ENCODE measurements at places on chromosomes 7 and 10. TPM values are rescaled to one million over a fixed set of nuclear protein-coding genes. Genes with fewer than 3 reads are reported as not detected.

- H3K27me3 ChIP-seq, result no peaks in the 10 kb centered on the region
- H3K36me3 ChIP-seq, result peaks cover 36% of the 10 kb centered on the region
- H3K27ac ChIP-seq, result peak overlapping the region; percentile 63
- H3K4me1 ChIP-seq, result peaks cover 51% of the 10 kb centered on the region
- H3K4me3 ChIP-seq, result peak overlapping the region; percentile 15
Measured at GRCh38 chr10:6151087-6151977, 51.4 kb upstream of the PFKFB3 start.

The OGDHL gene
- total RNA-seq, result 0.68 TPM

GRCh38 chr7:157710396-157710795, 373.6 kb downstream of the DNAJB6 start:
- H3K27me3 ChIP-seq, result peaks cover 8% of the 10 kb centered on the region
- no peak for DNase-seq
- no peak overlapping the region for H3K27ac ChIP-seq
- H3K4me1 ChIP-seq, result no peaks in the 10 kb centered on the region

DNA sequence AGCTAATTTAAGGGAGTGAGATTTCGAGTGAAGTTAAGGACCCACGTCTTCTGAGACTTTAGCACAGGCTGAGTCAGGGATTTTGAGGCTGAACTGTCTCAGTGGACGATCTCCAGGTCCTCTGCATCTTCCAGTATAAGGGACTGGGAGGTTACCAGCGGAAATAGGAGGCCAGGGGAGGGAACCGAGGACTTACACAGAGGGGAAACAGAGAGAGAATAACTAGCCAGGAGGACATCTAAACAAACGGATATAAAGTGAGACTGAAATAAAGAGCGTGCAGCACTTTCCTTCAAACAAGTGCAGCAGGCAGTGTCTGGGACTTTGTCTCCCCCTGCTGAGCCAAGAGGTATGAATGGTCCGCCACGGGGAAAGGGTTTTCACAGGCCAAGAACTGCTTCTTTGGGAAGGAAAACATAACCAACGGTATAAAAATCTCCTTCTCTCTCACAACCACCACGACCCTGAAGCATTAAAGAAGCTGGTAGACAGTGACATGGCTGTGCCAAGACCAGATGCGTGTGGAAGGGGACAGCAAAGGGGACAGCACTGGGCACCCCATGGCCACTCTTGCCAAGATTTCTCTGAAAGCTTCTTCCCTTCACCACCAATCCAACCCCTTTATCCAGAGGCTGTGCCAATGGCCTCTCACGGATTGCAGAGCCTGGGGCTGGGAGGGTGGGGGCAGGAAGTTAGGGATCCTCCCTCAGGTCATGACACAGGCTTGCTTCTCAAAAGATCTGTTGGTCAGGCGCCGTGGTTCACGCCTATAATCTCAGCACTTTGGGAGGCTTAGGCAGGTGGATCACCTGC, 72.0 kb downstream of the SLC37A3 start:
- H3K36me3 ChIP-seq, result peaks cover 2% of the 10 kb centered on the region
- no peaks in the 10 kb centered on the region for H3K4me1 ChIP-seq
- no peak overlapping the region for H3K27ac ChIP-seq
- no peaks in the 10 kb centered on the region for H3K27me3 ChIP-seq
- H3K4me3 ChIP-seq, result no peak overlapping the region

DNA sequence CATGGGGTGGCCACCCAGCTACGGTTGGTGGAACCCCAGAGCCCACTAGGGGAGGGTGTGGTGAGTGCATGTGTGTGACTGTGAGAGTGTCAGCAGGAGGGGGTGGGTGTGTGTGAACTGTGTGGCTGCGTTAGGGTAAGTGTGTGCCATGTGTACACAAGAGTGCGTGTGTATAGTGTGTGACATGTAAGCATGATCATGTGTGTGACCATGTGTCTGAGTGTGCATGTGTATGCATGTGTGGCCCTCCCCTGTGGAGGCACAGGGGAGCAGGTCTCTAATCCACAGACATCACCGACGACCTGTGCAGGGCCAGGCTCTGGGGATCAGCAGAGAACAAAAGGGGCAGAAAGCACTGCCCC, 3.5 kb upstream of the CFAP46 start:
- no peak for DNase-seq
- H3K27me3 ChIP-seq, result peaks cover 37% of the 10 kb centered on the region

DNA sequence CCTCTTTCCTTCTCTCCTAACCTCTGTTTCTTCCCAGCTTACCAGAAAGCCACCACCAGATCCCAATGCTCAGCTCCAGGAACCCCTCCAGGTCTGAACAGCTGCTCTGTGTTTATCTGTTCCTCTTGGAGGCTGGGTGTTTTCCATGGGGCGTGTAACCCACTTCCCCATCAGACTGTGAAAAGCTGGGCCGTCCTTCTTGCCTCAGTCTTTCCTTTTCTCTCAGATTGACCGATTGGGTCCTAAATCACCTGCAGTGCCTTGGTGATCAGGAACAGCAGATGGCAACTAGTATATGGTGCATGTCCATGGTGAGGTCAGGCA, 4.8 kb downstream of the SH3PXD2A start:
- no peak overlapping the region for H3K4me3 ChIP-seq
- H3K27me3 ChIP-seq, result peaks cover 18% of the 10 kb centered on the region
- DNase-seq, result no peak
- no peaks in the 10 kb centered on the region for H3K36me3 ChIP-seq

Data from activated CD8-positive, alpha-beta T cell treated with anti-CD3 and anti-CD28 coated beads for 36 hours (primary cell).